ENCODE measurements at places on chromosomes 12 and 14.

- no peak for DNase-seq
Measured at GRCh38 chr12:88574278-88574677, 6.0 kb downstream of the KITLG start.

DNA sequence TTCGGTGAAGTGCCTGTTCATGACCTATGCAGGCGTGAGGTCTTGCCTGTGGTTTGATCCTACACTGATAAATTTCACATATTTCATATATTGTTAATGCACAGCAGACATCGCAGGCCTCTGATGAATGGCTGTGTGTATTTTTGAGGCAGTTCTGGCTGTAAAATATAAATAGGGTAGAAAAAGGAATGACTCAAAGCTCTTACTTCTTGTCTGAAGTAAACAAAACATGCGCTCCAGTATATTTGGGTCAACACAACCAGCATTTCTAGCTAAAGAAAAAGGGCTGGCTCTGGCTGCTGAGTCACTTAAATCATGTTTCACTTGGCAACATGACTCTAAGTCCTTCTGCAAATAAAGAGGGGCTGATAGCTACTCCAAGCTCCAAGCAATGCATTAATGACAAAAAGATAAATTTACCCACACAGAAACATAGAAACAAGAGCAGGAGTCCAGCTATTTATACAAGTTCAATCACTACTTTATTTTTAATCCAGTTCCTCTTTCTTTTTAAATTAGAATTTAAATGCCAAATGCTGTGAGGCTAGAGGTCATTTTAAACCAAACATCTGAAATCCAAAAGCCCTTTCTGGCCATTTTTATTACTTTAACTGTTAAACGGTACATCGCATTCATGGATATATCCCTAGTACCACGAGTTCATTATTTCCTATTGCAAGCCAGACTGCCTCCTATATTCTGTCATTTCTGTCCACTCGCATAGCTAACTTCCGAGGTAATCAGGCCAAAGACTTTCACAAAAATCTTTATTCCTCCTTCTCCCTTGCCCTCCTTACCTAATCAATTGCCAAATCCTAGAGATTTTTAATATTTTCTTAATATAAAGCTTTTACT is 54.3 kb upstream of the TMCC3 start:
- no peak for DNase-seq

DNA sequence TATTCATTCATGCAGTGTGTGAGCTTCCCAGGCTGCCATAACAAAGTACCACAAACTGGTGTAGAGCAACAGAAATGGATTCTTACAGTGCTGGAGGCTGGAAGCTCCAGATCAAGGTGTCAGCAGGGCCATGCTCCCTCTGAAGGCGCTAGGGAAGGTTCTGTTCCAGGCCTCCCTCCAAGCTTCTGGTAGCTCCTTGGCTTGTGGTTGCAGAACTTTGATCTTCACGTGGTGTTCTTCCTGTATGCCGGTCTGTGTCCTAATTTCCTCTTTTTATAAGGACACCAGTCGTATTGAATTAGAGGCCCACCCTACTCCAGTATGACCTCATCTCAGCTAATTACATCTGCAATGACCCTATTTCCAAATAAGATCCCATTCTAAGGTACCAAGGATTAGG is 3.1 kb downstream of the OTUB2 start:
- DNase-seq = no peak

- DNase-seq = no peak
Measured at GRCh38 chr12:67355428-67356379, 86.5 kb downstream of the CAND1 start.

DNA sequence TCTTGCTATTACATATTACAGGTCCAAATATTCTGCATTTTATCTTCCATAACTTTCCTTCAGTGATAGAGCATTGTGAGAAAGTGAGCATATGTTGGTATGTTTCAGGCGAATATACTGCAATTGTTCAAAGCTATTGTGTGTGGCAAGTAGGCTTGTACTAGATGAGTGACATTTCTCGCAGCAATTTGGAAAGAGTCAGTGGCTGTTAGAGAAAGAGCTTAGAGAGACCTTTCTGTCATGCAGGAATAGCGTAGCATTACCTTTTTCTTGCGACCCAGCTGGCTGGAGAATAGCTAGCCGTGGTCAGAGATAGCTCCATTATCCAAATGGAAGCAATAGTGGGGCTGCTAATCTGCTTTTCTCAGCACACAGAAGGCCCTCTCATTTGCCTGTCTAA is 678.5 kb upstream of the FOXG1 start:
- DNase-seq = no peak

- DNase-seq = no peak
Measured at GRCh38 chr12:52946797-52947547, 1.9 kb upstream of the KRT18 start.

- DNase-seq = no peak
Measured at GRCh38 chr12:45703942-45704341, 25.6 kb upstream of the ARID2 start.

- DNase-seq = no peak
Measured at GRCh38 chr12:38904537-38905479, 583 bp downstream of the CPNE8 start.

GRCh38 chr12:14782756-14783155 is 20.5 kb downstream of the WBP11 start:
- no peak for DNase-seq

- no peak for DNase-seq
Measured at GRCh38 chr12:68048648-68049297, 59.5 kb downstream of the IFNG-AS1 start.

GRCh38 chr12:103102225-103102744 is 144.8 kb downstream of the ASCL1 start:
- DNase-seq = no peak

DNA sequence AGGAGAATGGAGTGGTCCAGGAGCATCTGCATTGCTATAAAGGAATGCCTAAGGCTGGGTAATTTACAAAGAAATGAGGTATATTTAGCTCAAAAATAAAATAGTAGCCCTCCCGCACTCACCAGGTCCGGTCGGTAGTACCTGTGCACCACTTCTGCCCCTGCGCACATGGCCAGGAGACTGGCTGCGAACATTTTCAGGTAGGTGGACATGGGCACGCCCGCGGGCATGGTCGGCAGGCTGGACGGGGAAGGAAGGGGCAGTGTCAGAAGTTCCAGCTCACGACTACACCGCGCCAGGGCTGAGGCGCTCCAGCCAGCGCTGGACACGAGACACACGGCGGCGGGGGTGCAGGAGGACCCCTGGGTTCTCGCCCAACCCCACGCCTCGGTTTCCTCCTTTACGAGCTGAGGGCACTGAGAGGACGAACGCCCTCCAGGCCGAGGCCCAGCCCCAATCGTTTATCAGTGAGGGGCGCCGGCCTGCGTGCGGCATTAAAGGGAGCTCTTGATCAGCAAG is 9.1 kb upstream of the TDG start:
- DNase-seq = no peak

GRCh38 chr14:92135269-92135668 is 13.5 kb downstream of the CPSF2 start:
- no peak for DNase-seq

DNA sequence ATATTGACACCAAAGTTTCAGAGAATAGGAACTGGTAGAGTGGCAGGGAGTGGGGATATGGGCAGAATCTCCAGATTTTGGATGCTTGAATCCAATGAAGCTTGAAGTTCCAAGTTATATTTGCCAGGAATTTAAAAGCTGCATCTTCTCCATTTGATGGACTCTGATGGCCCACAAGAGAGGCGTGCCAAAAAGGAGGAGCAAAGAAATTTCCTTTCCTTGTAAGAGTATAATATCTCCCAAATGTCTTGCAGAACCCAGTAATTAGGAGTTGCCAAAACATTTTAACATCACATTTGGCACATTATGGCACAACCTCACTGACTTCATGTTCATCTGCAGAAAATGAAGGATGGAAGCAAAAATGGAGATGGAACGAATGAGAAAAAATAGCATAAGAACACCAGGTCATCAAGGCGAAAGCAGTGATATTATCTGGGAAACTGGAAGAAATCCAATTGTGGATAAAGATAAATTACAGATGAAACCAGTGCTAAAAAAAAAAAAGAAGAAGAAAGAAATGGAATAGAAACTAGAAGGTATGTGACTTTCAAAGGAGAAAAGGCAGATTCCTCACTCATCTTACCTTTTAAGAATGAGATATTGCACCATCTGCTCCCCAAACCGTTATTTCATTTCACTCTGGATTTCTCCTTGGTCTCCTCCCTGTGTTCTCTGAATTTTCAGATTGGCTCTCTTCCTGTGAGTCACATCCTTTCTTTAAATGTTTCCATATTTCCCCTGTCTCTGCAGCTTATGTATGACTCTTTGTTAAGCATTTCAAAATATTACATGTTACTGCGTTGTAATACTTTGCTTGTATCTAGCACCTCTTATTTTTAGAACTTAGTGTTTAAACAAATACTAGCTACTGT is 13.5 kb upstream of the FLRT2 start:
- no peak for DNase-seq

GRCh38 chr14:103713304-103714062 is 1.8 kb downstream of the XRCC3 start:
- DNase-seq = no peak
